ENCODE measurements at places on chromosomes 5 and 9.
A peak's percentile ranks its signal among the peaks of the same experiment; 100 is the strongest.

DNA sequence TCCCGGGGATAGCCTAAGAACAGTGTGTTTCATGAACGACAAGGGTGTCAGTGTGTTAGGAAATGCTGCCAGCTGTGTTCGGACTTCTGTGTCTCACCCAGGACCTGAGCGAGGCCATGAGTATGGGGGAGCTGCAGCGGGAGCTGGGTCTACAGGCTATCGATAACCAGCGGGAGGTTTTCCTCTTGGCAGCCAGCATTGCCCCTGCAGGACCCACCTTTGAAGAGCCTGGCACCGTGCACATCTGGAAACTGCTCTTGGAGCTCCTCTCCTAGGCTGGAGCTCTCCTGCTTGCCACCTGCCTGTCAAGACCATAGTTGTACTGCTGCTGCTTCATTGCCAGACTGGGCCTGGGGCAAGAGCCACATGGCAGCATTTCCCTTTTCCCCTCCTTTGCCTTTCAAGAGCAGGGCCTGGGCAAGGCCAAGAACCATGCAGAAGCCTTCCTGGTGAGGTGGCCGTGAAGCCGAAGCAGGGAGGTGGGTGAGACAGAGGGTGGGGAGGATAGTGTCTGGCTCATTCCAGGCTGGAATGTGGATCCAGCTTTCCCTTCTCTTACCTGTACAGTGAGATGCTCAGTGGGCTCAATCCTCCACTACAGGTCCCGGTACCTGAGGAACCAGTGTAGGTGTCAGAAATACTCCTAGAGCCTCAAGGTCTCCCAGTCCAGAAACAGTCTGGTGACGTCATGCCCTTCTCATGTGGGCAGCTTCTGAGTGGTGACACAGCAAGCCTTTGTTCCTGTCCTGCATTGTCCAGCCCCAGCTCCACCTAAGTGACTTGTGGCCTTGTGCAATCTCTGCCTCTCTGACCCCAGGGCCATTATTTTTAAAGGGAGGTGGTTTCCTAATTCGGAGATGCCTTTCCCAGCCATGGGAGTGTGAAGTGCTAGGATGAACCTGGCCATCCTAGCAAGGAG, 6.6 kb downstream of the ARL10 start:
- no peaks in the 10 kb centered on the region for H3K4me1 ChIP-seq
- no peak overlapping the region for H3K4me3 ChIP-seq
- no peaks in the 10 kb centered on the region for H3K36me3 ChIP-seq
- H3K27ac ChIP-seq, result peak overlapping the region; percentile 43
- DNase-seq, result no peak
- H3K27me3 ChIP-seq, result no peaks in the 10 kb centered on the region

GRCh38 chr9:36592801-36593583, 20.3 kb downstream of the MELK start:
- no peaks in the 10 kb centered on the region for H3K27me3 ChIP-seq
- H3K36me3 ChIP-seq, result no peaks in the 10 kb centered on the region
- DNase-seq, result no peak
- H3K4me3 ChIP-seq, result no peak overlapping the region
- no peak overlapping the region for H3K27ac ChIP-seq

- H3K4me3 ChIP-seq, result no peak overlapping the region
- H3K4me1 ChIP-seq, result no peaks in the 10 kb centered on the region
- no peak for DNase-seq
Observed at GRCh38 chr5:109573256-109573655, 116.5 kb upstream of the MAN2A1 start.

DNA sequence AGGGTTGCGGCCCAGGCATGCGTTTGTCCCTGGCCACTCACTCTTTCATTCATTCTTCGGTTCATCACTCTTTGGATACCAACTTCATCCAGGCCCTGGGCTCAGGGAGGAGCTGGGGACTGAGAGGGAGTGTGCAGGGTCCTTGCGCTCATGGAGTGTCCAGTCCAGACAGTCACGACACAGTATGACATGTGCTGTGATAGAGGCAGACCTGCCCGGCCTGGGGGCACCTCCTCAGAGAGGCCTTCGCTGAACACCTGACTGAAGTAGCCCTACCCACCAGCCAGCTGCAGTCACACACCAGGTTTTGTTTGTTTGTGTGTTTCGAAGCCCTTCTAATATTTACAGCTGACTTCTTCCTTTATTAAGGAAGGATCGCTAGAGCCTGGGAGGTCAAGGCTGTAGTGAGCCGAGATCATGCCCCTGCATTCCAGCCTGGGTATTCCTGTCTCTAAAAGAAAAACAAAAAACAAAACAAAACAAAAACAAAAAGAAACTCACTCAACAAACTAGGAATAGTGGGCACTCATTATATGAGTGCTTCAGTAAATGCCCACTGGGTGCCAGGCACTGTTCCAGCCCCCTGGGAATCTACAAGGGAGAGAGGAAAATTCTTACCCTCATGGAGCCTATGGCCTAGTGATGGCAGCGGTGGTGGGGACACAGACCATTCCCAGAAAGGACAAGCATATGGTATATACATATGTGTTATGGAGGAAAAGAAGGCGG, 6.3 kb upstream of the PSD2 start:
- no peak overlapping the region for H3K4me3 ChIP-seq
- no peaks in the 10 kb centered on the region for H3K36me3 ChIP-seq
- no peaks in the 10 kb centered on the region for H3K27me3 ChIP-seq
- no peaks in the 10 kb centered on the region for H3K4me1 ChIP-seq

GRCh38 chr9:88643931-88644330, 109.0 kb downstream of the NXNL2 start:
- DNase-seq, result no peak
- no peaks in the 10 kb centered on the region for H3K4me1 ChIP-seq
- no peak overlapping the region for H3K4me3 ChIP-seq
- no peaks in the 10 kb centered on the region for H3K27me3 ChIP-seq
- H3K27ac ChIP-seq, result no peak overlapping the region
- H3K36me3 ChIP-seq, result no peaks in the 10 kb centered on the region

- no peak overlapping the region for H3K27ac ChIP-seq
- no peak overlapping the region for H3K4me3 ChIP-seq
- no peaks in the 10 kb centered on the region for H3K4me1 ChIP-seq
- no peaks in the 10 kb centered on the region for H3K27me3 ChIP-seq
- DNase-seq, result no peak
- no peaks in the 10 kb centered on the region for H3K36me3 ChIP-seq
Observed at GRCh38 chr5:148012801-148013200, 51.0 kb upstream of the SPINK5 start.

GRCh38 chr5:127705120-127705892, 2.1 kb downstream of the CCDC192 start:
- no peaks in the 10 kb centered on the region for H3K4me1 ChIP-seq
- H3K36me3 ChIP-seq, result no peaks in the 10 kb centered on the region
- no peaks in the 10 kb centered on the region for H3K27me3 ChIP-seq
- DNase-seq, result no peak
- H3K4me3 ChIP-seq, result no peak overlapping the region

DNA sequence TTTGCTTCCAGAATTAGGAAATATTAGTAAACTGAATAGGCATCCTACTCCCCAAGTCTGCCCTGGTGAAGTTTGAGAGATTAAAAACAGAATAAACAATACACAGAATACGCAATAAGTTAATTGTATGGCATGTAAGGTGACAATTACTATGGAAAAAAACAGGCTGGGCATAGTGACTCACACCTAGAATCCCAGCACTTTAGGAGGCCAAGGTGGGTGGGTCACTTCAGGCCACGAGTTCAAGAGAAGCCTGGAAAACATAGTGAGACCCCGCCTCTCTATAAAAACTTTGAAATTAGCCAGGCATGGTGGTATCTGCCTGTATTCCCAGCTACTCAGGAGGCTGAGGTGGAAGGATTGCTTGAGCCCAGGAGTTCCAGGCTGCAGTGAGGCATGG, 64.2 kb upstream of the SUSD1 start:
- no peaks in the 10 kb centered on the region for H3K27me3 ChIP-seq
- no peak for DNase-seq
- no peaks in the 10 kb centered on the region for H3K4me1 ChIP-seq
- no peaks in the 10 kb centered on the region for H3K36me3 ChIP-seq
- H3K4me3 ChIP-seq, result no peak overlapping the region

- H3K4me1 ChIP-seq, result no peaks in the 10 kb centered on the region
- H3K4me3 ChIP-seq, result no peak overlapping the region
Observed at GRCh38 chr5:67806654-67807438, 408.7 kb upstream of the PIK3R1 start.

GRCh38 chr9:110021891-110022290, 186.1 kb downstream of the C9orf152 start:
- no peak overlapping the region for H3K27ac ChIP-seq
- no peaks in the 10 kb centered on the region for H3K27me3 ChIP-seq
- H3K4me1 ChIP-seq, result no peaks in the 10 kb centered on the region
- H3K4me3 ChIP-seq, result no peak overlapping the region
- no peak for DNase-seq
- H3K36me3 ChIP-seq, result no peaks in the 10 kb centered on the region

GRCh38 chr5:110896901-110897300, 158.1 kb downstream of the SLC25A46 start:
- no peaks in the 10 kb centered on the region for H3K4me1 ChIP-seq
- H3K27me3 ChIP-seq, result no peaks in the 10 kb centered on the region
- DNase-seq, result no peak
- H3K36me3 ChIP-seq, result no peaks in the 10 kb centered on the region
- no peak overlapping the region for H3K27ac ChIP-seq
- H3K4me3 ChIP-seq, result no peak overlapping the region

GRCh38 chr5:10727861-10728260, 33.2 kb downstream of the DAP start:
- H3K36me3 ChIP-seq, result no peaks in the 10 kb centered on the region
- DNase-seq, result no peak
- H3K4me3 ChIP-seq, result no peak overlapping the region
- no peaks in the 10 kb centered on the region for H3K4me1 ChIP-seq
- H3K27ac ChIP-seq, result peak overlapping the region; percentile 68
- H3K27me3 ChIP-seq, result no peaks in the 10 kb centered on the region

GRCh38 chr5:146208916-146209522, 5.6 kb downstream of the RBM27 start:
- DNase-seq, result no peak
- peaks cover 4% of the 10 kb centered on the region for H3K4me1 ChIP-seq
- H3K4me3 ChIP-seq, result no peak overlapping the region
- no peaks in the 10 kb centered on the region for H3K27me3 ChIP-seq

DNA sequence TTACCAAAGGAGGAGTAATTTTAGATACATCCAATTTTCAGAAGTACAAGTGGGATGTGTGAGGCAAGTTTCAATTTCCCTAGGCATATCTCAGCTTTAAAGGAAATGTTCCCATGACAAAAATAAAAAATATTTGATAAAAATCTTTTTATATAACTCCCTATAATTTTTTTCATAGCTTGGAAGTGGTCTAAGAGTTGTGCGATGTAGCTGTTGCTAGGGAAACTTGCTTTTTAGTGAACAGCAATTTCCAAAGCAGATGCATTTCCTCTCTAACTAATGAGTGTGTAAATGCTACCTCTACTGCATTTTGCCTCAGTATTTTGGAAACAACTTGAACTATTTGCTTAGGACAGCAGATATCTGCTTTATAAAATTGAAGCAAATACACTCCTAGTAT, 39.6 kb downstream of the MACIR start:
- no peak overlapping the region for H3K27ac ChIP-seq
- no peaks in the 10 kb centered on the region for H3K36me3 ChIP-seq
- no peak for DNase-seq
- no peaks in the 10 kb centered on the region for H3K27me3 ChIP-seq
- H3K4me1 ChIP-seq, result no peaks in the 10 kb centered on the region

DNA sequence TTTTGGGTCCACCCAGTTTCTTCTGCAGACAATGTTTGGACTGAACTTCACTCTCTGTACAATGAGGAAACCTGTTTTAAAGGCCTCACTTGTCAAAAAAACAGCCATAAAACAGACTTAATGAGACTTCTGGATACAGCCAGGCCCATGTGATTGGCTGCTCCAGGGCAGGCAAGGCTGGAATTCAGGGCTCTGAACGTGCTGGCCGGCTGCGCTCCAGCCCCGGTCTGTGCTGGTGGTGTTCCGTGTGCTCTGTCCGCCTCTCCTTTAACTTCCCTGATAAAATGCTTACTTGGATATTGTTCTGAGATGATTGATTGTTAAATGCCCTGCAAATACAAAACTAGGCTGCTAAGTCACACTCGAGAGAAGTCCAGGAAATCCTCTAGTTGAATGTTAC, 131.2 kb upstream of the KLF4 start:
- H3K36me3 ChIP-seq, result no peaks in the 10 kb centered on the region
- no peak overlapping the region for H3K27ac ChIP-seq
- H3K4me3 ChIP-seq, result no peak overlapping the region
- H3K4me1 ChIP-seq, result no peaks in the 10 kb centered on the region
- DNase-seq, result no peak

- H3K36me3 ChIP-seq, result no peaks in the 10 kb centered on the region
- no peaks in the 10 kb centered on the region for H3K27me3 ChIP-seq
- no peak overlapping the region for H3K27ac ChIP-seq
- no peak overlapping the region for H3K4me3 ChIP-seq
- H3K4me1 ChIP-seq, result no peaks in the 10 kb centered on the region
Observed at GRCh38 chr5:683551-684481, 9.3 kb downstream of the TPPP start.

DNA sequence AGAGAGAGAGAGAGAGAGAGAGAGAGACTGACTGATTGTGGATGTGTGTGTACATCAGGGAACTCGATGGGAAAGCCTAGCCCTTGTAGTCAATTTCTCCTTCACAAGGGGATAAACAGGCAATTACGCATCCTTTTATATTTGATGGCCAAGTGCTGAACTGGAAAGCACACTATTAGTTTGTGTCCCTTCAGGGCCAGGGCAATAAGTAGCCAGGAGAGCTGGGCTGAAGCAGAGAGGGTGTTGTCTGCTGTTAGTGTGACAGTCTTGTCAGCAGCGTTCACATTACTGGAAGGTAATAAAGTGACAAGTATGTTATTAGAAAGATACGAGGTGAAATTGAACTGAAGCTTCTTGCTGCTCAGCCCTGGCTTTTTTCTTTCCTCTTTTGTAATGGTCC, 457.7 kb downstream of the BNC2 start:
- H3K4me1 ChIP-seq, result no peaks in the 10 kb centered on the region
- DNase-seq, result no peak
- H3K27me3 ChIP-seq, result no peaks in the 10 kb centered on the region
- no peak overlapping the region for H3K27ac ChIP-seq
- H3K4me3 ChIP-seq, result no peak overlapping the region

DNA sequence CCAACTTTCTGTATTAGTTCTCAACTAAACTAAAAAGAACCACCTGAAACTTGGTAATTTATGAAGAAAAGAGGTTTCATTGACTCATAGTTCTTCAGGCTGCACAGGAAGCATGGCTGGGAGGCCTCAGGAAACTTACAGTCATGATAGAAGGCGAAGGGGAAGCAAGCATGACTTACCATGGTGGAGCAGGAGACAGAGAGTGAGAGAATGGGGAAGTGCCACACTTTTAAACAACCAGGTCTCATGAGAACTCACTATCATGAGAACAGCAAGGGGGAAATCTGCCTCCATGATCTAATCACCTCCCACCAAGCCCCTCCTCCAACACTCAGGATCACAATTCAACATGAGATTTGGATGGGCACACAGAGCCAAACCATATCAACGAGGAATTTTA, 123.5 kb downstream of the DEPDC1B start:
- H3K4me1 ChIP-seq, result no peaks in the 10 kb centered on the region
- no peak overlapping the region for H3K27ac ChIP-seq
- H3K36me3 ChIP-seq, result no peaks in the 10 kb centered on the region
- H3K4me3 ChIP-seq, result no peak overlapping the region
- no peak for DNase-seq
- no peaks in the 10 kb centered on the region for H3K27me3 ChIP-seq

All from breast epithelium (tissue), 4 donors.